ENCODE measurements at places on chromosomes 11 and 22.

DNA sequence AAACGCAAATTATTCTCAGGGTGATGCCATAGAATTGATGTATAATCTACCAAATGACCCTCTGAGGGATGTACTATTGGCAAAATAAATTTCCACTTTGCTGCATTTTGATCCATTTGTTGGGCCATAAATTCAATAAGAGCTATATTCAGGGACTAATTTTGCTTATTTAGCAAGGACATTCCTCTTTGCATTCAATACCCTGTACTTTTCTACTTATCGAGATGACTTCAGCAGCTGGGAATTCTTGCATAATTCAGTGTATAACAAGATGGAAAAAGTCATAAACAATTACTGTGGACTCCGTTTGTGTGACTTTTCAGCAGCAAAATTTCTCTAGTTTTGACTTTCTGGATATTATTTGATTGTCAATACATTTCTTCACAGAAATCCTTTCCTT is 744.7 kb upstream of the CCDC179 start:
- no peak for DNase-seq

GRCh38 chr11:113198972-113199661 is 115.3 kb upstream of the TTC12 start:
- no peak for DNase-seq

DNA sequence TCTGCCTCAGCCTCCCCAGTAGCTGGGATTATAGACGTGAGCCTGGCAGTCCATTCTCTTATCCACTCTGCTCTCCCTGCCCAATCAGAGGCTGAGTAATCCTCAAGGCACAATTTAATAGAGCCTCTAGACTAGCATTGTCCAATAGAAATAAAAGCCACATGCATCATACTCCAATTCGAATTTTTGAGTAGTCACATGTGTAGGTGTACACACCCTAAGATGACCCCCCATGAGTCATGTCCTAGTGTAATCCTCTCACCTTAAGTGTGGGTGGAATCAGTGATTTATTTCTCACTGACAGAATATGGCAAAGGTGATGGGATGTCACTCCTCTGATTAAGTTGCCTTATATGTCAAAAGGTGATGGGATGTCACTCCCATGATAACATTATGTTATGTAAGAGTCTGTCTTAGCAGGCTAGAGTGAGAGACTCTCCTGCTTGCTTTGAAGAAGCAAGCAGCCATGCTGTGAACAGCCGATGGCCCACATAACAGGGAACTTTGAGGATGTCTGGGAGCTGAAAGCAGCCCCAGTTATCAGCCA is 61.3 kb downstream of the MN1 start:
- no peak for DNase-seq

DNA sequence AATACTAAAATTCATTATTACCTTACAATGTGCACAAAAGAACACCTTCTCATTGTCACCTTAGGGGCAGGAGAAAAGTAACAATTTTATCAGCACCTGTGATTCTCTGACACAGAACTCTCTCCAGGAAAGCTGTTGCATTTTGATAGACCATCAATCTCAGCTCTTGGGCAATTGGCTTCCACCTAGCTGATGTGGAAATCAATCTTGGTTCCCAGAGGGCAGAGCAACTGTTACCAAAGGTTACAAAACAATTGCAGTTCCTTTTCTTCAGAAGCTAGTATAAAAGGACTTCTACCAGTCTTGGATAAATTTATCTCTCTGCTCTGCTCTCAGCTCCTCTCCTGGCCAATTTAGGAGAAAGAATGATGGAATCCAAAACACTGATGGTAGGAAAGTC is 157.8 kb upstream of the DDI1 start:
- DNase-seq: no peak

DNA sequence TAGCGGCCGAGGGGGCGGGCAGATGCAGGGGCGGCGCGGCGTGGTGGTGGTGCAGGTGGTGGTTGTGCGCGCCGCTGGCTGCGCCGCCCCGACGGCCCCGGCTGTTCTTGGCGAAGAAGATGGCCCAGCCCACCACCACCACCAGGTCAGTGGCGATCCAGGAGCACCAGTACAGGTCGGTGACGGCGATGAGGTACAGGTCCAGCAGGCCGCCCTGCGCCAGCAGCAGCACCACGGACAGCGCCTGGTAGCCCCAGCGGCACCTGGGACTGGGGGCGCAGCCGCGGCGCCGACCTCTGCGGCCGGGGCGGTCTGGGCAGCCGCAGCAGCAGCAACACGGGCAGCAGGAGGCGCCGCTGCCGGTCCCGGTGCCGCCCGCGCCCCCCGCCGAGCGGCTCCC is 879 bp downstream of the TMEM121B start:
- peak; percentile 59 for DNase-seq

DNA sequence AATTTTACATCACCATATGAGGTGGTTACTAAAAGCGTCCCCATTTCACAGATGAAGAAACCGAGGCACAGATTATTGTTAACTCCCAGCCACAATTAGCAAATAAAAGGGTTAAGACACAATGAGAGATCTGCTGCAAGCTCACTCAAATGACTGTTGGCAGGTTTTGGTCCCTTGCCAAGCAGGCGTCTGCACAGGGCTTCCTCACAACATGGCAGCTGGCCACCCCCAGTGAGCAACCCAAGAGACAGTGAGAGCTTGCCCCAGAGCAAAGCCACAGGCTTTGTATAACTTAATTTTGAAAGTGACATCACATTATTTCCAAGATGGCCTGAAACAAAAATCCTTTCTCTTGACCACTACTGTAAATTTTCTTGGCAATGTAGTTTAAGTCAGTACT is 217.6 kb downstream of the NTM start:
- DNase-seq: no peak

DNA sequence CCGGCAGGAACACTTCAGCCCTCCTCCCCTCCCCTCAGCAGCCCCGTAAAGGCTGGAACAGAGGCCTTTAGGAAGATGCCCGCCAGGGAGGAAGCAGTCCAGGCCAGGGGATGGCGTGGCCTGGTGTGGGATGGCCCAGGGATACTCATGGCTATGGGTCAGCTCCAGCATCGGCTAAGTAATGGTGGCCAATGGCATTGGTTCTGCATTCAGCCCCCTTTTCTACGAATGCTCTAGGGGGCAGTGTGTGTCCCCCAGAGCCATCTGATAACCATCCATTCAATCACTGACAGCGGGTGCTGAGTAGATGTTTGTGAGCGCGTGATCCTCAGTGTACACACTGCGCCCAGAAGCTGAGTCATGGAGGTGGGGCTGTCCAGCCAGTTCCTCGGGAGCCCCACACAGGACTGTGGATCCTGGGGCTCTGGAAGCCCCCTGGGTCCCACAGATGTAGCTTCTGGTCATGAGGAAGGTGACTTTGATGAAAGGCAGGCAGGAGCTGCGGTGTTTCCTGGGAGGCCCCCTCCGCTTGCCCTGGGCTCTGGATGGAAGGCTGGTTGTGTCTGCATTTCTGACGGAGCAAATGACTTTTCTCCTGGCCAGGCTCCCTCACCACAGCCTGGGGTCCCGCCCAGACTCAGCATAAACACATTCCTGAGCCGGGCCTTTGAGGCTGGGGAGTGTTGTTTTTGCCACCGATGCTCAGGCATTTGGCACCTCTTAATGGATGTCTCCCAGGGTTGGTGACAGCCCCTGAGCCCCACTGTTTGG is 46.5 kb downstream of the FBLN1 start:
- no peak for DNase-seq

DNA sequence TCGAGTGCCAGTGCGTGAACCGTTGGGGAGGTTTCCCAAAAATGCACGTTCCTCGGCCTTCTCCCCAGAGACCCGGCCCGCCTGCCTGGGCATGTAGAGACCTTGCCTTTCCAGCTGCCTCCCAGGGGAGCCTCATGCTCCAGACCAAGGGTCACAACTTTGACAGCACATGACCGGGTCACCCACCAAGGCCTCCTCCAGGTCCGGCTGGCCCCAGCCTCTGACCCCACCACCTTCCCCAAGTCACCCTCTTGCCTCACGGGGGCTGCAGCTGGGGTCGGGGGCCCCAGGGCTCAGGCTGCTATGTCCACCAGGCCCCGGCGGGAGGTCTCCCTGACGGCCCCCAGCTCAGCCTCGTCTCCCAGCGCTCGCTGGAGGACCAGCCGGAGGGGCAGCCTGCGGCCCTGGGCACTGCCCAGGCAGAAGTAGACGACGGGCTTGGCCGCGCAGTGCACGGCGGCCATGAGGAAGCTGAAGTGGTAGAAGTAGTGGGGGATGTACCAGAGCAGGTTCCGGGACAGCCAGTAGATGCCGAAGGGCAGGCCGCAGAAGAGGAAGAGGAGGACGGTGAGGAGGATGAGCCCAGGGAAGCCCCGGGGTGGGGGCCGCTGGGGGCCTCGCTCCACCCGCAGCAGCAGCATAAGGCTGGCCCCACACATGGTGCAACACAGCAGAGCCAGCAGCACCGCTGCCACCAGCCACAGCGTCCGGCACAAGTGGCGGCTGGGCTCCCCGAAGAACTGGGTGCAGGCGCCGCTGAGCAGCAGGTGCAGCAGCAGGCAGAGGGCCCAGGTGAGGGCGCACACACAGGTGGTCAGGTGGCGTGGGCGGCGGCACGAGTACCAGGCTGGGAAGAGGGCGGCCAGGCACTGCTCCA is 4.4 kb downstream of the MRGPRE start:
- DNase-seq: no peak

- no peak for DNase-seq
These were observed 34.4 kb upstream of the PPARA start for GRCh38 chr22:46115755-46116490.

DNA sequence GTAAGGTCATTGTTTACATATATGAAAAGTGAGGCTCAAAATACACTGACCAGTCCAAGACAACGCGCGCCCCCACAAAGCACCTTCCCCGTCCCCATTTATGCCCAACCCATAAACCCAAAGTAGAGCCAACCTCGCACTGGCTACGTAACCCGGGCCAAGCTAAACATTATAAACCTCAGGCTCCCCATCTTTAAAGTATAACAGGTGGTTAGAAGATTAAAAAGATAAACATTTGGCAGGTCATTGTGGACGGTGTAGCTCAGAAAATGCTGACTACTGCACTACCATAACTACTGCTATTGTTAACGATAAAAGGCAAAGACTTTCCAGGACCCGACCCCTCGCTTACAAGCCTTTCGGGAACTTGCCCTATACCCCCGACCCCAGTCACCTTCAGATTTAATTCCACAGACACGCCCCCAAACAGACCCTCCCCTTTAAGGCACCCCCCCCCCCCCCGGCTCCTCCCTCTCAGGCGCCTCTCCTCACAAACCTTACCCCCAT is 470 bp downstream of the NUMA1 start:
- no peak for DNase-seq

GRCh38 chr11:58003591-58003990 is 20.1 kb upstream of the OR9Q1 start:
- no peak for DNase-seq

DNA sequence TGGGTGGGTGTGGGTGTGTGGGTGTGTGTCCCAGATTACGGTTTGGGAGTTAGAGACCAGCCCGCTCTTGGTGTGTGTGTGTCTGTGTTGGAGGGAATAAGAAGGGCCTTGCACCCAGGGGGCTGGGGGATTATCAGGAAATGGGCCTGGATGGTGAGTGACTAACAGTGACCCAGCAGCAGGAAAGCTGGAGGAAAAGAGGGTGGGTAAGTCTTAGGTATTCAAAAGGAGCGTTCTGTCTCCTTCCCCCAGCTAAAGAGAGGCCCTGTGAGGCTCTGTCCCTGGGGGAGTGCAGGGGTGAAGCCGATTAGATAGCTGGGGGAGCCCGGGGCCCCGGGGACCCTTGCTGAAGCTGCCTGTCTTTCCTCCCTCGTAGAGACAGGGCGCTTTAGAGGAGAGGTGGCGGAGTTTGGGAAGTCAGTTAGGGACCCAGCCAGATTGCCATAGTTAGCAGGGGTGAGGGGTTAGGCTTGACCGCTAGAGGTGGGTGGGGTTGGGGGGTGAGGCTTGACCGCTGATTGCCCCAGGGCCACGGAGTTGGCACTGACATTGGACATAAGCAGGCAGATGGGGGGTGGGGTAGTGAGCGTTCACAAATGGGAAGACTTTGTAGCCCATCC is 1.5 kb downstream of the OAF start:
- DNase-seq: no peak

DNA sequence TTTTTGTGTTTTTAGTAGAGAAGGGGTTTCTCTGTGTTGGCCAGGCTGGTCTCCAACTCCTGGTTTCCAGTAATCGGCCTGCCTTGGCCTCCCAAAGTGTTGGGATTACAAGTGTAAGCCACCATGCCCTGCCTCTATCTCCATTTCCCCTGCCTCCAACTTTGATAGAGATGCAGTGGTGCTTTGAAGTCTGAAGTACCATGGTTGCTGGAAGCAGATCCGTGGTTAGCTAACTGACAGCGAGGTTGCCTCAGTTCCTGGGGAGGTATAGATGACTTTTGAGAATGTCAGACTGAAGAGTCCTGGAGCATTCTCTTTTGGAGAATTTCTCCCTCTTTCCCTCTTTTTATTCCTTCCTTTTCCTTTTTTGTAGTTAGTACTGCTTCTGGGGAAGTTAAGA is 111.5 kb upstream of the RRM1 start:
- no peak for DNase-seq

- no peak for DNase-seq
These were observed 77.1 kb upstream of the MTMR2 start for GRCh38 chr11:96001037-96001436.

DNA sequence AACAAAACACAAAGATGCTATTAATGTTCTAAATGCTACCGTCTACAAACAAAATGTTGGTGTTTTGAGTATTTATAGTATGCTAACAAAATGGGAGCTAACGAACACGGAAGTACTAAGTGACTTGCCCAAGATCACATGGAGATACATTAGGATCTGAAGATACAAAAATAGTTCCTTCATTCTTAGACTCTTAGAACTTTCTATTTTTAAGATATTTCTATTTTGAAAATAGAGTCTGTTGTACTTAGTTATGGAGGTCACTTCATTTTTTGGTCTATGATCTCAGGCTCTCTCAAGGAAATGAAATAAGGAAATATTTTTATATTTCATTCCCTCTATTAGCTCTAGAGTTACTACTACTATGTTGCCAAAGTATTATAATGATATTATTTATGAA is 64.2 kb downstream of the APOL5 start:
- no peak for DNase-seq

GRCh38 chr11:73116636-73117035 is 25.5 kb downstream of the FCHSD2 start:
- no peak for DNase-seq

DNA sequence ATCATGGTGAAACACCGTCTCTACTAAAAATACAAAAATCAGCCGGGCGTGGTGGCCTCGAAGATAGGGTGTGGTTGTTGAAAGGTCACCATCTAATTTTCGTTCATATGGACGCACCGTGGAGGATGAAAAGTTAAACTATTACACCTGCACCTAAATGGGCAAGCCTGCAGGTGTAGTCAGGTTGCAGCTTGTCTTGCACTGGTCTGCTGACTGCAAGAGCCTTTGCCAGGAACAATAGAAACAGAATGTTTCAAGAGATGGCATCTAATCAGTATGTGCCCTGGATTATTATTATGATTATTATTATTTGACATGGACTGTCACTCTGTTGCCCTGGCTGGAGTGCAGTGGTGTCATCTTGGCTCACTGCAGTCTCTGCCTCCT is 908 bp downstream of the NADSYN1 start:
- DNase-seq: no peak

DNA sequence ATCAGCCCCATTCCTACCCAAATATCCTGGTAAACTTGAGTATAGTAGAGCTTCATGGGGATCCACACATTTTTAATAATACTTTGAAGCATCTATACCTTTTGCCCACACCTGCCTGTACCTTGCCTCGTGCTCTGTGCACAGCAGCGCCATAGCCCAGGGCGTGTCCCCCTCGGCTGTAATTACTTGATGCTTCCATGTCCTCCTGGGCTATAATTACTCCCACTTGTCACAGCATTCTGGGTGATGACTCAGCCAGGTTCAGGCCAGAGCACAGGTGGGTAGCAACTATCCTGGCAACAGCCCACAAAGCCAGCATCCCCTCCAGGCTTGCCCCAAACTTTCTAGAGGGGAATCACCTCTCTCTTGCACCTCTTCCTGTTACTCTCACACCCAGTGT is 23.7 kb upstream of the SLC36A4 start:
- no peak for DNase-seq

Measured in CD4-positive, alpha-beta T cell treated with Interleukin-4 for 1 hour (primary cell).